ENCODE measurements at places on chromosomes 4 and X.

DNA sequence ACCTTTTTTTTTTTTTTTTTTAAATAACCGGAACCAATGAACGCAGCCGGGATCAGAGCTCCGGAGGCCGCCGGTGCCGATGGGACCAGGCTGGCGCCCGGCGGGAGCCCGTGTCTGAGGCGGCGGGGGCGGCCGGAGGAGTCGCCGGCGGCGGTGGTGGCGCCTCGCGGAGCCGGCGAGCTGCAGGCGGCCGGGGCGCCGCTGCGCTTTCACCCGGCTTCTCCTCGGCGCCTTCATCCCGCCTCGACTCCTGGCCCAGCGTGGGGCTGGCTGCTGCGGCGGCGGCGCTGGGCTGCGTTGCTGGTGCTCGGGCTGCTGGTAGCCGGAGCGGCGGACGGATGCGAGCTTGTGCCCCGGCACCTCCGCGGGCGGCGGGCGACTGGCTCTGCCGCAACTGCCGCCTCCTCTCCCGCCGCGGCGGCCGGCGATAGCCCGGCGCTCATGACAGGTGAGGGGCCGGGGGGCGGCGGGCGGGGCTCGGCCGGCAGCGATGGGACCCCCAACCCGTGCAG is 337 bp downstream of the STIM2 start:
- DNase-seq = peak; percentile 54

DNA sequence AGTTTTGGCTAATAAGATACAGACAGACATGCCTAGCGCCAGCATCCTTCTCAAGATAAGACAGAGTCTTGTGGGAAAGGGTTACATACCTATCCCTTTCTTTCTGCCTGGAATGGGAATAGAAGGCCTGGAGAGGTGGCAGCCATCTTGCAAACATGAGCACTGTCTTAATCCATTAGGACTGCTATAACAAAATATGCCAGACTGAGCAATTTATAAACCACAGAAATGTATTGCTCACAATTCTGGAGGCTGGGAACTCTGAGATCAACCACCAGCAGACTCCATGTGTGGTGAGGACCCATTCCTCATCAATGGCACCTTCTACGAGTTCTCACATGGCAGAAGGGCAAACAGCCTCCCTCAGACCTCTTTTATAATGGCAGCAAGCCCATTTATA is 26.5 kb upstream of the NEIL3 start:
- no peak for DNase-seq

- no peak for DNase-seq
These were observed 1562.5 kb upstream of the ADGRL3 start for GRCh38 chr4:59637596-59637995.

DNA sequence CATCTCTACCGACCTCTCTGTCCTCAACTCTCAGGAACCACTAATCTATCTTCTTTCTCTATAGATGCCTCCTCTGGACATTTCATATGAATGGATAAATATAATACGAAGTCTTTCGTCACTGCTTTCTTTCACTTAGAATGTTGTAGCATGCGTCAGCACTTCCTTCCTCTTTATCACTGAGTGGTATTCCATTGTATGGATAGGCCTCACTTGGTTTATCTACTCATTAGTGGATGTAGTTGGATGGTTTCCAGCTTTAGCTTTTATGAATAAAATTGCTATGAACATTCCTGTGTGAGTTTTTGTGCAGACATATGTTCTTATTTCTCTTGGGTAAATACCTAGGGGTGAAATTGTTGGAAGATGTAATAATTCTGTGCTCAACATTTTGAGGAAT is 528.2 kb upstream of the FAT1 start:
- no peak for DNase-seq

GRCh38 chr4:155984106-155984797 is 30.6 kb upstream of the CTSO start:
- DNase-seq = no peak

GRCh38 chr4:129821963-129822362 is 726.0 kb downstream of the C4orf33 start:
- DNase-seq = no peak

DNA sequence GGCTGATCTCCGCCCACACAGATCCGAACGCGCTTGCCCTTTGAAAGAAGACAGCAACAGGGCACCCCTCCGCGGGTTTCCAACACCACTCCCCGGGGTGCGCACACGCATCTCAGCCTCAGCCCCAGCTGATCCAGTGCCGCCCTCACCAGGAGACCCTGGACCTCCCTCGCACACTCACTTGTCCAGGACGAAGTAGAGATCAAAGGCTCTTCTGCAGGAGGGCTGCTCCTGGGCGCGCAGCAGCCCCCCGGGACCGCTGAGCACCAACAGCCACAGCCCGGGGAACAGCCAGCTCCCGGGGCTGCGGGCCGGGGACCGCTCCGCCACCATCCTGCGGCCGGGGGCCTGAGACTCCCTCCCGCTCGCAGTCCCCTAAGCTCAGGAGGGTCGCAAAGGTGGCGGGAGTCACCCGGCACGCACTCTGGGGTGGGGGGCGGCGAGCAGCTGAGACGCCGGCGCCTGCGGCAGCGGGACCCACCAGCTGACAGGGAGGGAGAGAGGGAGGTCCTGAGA is 743 bp downstream of the ANTXR2 start:
- DNase-seq = peak; percentile 62

GRCh38 chrX:146456058-146456457 is 353.5 kb upstream of the CXorf51B start:
- DNase-seq = no peak

DNA sequence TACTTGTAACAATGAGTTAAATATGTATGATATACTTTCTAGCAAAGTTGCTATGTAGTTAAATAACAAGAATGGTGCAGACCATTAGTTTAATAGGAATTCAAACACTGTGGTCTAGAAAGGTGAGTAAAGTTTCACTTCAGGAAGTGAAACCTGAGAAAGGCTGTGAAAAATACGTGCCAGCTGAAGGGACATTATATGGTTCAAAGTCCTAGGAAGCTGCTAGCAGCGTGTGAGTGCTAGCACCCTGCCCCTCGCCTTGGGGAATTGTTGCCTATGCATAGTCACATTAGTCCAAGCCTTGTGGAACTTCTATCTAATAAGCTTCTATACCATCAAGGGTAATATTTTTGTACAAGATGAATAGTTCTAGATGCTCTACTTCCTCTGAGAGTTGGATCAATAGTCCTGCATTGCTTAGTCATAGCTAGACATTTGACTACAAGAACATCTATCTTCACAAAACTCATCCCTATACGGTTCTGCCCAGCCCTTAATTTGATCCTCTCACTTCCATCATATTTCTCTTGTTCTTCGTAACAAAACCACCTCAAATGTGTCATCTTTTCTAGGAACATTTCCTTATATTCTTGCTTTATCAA is 45.8 kb upstream of the ARSJ start:
- no peak for DNase-seq

DNA sequence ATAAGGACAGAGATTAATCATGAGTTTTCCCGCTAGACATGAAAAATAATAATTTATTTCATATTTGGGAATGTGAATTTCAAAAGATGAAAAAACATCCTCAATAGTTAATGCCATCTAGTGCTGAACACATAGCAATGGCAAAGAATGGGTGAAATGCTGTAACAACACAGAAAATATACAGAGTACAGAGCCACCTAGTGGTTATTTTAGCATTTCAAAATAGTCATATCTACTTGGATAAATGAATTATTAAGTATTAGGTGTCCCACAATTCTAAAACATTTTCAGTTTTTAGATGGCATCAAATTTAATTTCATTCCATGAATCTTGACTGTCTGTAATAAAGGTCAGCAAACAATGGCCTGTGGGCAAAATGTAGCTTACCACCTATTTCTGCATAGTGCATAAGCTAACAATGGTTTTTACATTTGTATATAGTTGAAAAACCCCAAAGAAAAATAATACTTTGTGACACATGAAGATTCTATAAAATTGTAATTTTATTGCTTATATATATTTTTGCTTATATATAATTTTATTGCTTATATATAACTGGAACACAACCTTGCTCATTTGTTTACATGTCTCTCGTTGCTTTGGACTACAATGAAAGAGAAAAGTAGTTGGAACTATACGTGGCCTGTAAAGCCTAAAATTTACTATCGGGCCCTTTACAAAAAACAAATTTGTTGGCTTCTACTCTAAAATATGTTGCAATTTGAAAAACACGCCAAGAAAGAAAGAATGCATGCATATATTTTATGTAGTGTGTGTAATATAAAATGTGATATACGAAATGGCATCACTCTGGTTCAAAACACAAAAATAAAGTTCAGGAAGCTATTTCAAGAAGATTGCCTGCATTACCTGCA is 99.1 kb upstream of the FAM47C start:
- no peak for DNase-seq

GRCh38 chr4:104533156-104533555 is 38.5 kb upstream of the CXXC4 start:
- DNase-seq = no peak

GRCh38 chr4:76235915-76236314 is 15.6 kb upstream of the FAM47E start:
- DNase-seq = no peak

GRCh38 chrX:68183612-68184214 is 249.6 kb downstream of the OPHN1 start:
- no peak for DNase-seq

DNA sequence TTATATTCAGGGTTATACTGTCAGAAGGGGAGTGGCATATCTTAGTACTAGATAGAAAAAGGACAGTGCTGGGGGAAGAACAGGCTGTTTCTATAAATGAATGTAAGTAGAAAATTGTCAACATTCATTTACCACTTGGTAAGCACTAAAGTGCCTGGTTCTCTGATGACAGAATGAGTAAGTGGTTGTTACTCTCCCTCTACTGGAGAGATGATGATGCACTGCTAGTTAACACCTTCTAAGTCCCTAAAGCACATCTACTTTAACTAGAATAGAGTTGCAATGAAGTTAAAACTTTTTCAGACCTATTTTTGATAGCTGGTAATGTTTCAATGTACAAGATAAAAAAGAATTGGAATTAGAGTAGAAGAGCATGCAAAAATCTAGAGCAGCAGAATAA is 214.5 kb downstream of the KLHL4 start:
- no peak for DNase-seq

- no peak for DNase-seq
These were observed 185.5 kb downstream of the RAB28 start for GRCh38 chr4:13298655-13299054.

GRCh38 chr4:63620271-63620670 is 789.0 kb downstream of the TECRL start:
- no peak for DNase-seq

GRCh38 chr4:76767983-76768382 is 130.0 kb downstream of the SOWAHB start:
- DNase-seq = no peak

DNA sequence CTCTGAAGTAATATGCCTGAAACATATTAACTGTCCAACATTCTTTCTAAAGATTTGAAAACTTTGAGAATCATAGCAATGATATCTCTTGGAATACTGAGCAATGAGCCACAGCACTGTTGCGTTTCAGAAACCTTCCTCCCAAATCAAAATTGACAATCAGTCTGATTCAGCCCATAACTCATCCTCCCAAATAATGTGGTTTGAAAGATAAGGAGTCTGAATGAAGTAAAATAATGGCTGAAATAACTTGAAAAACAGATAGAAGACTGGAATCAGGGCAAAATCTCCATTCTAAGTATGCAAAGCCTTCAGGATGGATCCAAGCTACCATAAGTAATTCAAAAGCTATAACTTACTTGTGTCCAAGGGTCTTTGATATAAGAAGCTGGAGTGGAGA is 98.6 kb upstream of the PLS3 start:
- DNase-seq = no peak

DNA sequence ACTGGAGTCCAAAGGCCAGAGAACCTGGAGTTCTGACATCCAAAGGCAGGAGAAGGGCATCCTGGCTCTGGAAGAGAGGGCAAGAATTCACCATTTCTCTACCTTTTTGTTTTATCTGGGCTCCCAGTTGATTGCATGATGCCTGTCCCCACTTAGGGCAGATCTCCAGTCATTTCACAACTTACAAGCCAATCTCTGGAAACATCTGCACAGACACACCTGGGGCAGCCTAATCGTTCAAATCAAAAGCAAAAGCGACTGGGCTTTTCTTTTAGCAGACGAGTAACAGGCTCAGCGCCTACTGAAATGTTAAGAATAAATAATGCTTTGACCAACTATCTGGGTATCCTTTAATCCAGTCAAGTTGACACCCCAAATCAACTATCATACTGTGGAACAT is 136.0 kb upstream of the NPY2R start:
- no peak for DNase-seq

GRCh38 chrX:15298201-15298600 is 17.2 kb downstream of the ASB11 start:
- no peak for DNase-seq

GRCh38 chr4:577499-578450 is 1.7 kb upstream of the TMEM271 start:
- no peak for DNase-seq

DNA sequence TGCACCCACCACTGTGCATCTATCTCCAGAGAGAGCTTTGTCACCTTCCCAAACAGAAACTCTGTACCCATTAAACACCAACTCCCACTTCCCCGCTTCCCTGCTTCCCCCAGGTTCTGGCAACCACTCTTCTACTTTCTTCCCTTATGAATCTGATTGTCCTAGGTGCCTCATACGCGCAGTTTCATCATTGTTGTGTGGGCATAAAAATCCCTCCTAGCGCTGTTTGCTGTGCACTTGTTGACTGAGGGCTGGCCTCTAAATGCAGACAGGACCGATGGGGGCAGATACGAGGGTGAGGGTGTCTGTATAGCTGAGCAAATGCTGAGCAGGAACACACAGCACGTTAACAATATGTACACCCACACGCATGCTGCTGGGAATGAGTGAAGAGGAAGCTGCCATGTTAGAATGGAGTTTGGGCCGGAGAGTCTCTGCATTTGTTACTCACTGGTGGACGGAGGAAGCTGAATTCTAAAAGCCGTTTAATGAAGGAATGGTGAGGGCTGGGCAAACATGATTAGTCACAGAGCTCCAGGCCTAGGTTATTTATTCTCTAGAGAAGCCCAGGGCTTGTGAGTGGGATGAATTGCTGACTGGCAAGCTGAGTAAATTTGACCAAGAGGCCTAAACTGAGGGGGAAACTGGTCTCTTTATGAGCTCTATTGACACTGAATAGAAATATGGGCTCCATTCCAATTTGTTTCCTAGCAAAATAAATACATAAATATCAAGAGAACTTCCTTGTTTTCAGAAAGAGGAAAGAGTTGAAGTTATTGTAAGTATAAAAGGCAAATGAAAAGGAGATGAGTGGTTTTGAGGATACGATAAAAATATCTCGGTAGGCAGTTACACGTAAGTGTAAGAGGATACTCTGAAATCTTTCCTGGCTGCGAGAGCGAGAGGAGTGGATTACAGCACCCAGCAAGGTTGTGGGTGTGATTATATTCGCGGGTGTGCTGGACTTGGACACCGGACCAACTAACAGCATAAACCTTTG is 95.9 kb upstream of the RPS6KA3 start:
- DNase-seq = no peak

DNA sequence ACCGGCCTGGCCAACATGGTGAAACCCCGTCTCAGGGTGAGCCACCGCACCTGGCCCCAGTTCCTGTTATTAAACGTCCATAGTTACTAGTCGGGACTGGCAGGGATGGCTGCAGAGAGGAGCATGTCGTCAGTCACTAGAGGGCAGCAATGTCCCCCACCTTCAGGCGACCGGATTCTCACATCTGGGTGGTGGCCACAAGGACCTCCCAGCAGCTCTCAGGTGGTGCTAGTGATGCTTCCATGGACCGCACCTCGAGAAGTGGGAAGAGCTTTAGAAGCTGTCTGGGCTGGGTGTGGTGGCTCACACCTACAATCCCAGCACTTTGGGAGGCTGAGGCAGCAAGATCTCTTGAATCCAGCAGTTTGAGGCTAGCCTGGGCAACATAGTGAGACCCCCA is 13.3 kb upstream of the IL3RA start:
- no peak for DNase-seq

Data from ureter (tissue), 1 donor.